Stimulated activated naive CD8-positive, alpha-beta T cell treated with anti-CD3 and anti-CD28 coated beads, Interleukin-15, amount 100 ng/mL, for 72 hours (primary cell): ENCODE measurements at places on chromosomes 3 and 15.

DNA sequence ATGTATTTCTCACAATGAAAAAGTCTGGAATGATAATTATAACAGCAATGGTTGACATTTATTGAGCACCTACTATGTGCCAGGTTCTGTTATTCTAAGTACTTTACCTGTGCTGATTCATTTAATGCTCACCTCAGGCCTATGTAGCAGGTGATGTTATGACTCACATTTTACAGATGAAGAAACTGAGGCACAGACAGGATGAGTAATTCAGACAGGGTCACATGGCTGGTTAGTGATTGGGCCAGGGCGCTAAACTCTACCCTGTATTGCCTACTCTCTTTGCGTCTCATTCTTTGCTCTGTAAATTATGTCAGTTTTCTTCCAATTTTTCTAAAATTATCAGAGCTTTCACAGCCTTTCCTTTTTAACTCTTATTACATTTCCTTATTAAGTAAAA, 98.3 kb downstream of the PIK3R4 start:
- no peak for DNase-seq

- peak; percentile 73 for DNase-seq
These were observed 2.0 kb upstream of the SEMA3G start for GRCh38 chr3:52446631-52447511.

DNA sequence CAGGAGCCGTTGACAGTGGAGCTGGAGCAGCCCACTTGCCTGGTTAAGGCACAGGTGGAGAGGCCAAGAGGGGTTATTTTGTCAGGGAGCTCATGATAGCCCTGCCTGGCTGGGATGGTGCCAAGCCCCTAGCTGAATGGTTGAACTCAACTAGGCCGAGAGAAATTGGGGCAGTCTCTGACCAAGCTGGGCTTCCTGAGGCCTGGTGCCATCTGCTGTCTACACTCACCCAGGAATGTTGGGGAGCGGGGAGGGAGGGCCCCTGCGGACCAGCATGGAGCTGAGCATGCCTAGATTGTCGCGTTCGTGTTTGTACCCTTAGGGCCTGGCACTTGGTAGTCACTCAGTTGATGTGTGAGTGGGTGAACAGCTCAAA, 1.2 kb downstream of the BRPF1 start:
- no peak for DNase-seq

GRCh38 chr15:69666441-69666882, 213.8 kb downstream of the RPLP1 start:
- no peak for DNase-seq

DNA sequence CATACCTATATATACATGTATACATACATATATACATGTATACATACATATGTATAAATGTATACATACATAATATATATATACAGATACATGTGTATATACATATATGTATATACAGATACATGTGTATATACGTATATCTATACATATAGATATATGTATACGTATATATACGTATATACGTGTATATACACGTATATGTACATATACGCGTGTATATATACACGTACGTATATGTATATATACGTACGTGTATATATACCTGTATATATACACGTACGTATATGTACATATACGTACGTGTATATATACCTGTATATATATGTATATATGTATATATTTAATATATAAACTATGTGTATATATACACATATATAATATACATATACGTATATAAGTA, 955.2 kb downstream of the AGBL1 start:
- no peak for DNase-seq

GRCh38 chr3:63927422-63928280, 15.5 kb upstream of the SCAANT1 start:
- DNase-seq = no peak

DNA sequence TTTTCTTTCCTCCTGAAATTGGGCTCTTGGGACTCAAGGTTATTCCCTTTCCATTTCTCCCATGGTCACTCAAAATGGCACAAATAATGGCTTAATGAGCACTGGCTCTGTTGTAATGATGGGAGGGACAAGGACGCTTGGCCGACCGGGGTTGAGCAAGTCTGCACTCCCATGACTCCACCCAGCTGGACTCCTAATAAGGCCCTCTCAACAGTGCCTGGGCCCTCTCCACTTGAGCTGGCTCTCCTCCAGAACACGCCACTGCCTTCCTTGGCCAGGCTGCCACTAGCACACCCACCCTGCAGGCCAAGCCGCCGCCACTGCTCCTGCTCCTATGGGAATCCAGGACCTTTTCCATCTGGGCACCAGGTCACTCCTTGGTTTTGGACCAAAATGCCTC, 42.3 kb downstream of the ADCY5 start:
- DNase-seq = no peak

DNA sequence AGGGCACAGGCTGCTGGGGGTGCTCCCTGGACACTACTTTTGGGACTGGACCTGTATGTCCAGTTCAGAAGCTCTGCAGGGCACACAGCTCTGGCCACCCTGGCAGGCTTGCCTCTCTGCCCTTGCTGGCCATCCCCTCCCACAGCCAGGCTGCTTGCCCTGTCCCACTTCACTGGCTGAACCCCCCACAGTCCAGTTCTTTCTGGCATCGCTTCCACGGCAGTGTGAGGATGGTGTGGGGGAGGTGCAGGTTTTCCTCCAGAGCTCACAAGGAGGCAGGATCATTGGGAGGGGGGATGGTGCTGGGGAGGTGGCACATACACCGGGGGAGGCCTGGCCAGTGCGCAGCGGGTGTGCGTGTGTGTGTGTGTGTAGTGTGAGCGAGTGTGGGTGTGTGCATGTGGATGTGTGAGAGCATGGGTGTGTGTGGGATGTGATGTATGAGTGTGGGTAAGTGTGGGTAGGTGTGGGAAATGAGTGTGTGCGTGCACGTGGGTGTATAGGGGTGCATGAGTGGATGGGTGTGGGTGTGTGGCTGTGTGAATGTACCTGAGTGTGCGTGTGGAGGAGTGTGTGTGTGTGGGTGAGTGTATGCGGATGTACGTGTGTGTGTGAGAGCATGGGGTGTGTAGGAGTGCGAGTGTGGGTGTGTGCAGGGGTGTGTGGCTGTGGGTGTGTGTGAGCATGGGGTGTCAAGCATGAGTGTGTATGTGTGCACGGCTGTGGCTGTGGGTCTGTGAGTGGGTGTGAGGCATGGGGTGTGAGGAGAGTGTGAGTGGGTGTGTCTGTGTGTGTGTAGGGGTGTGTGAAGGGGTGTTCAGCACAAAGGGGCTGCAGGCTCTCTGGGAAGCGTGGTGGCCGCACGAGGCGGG, 155.2 kb downstream of the NSMCE3 start:
- DNase-seq = no peak

- no peak for DNase-seq
These were observed 31.9 kb downstream of the CEP63 start for GRCh38 chr3:134517791-134518190.

DNA sequence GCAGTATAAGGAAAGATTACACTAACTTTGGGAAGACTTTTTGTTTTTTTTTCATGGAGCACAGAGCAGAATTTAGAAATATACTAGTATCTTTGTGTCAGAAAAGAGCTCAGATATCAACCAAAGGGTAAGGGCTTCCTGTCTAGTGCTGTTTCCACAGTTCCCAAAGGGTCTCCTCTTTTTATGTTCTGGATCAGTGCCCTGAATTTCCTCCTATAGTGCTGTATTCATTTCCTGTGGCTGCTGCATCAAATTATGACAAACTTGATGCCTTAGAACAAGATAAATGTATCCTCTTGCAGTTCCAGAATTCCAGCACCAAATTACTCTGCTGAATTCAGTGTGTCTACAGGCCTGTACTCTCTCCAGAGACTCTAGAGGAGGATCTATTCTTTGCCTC, 219.8 kb upstream of the THRB start:
- DNase-seq = no peak

DNA sequence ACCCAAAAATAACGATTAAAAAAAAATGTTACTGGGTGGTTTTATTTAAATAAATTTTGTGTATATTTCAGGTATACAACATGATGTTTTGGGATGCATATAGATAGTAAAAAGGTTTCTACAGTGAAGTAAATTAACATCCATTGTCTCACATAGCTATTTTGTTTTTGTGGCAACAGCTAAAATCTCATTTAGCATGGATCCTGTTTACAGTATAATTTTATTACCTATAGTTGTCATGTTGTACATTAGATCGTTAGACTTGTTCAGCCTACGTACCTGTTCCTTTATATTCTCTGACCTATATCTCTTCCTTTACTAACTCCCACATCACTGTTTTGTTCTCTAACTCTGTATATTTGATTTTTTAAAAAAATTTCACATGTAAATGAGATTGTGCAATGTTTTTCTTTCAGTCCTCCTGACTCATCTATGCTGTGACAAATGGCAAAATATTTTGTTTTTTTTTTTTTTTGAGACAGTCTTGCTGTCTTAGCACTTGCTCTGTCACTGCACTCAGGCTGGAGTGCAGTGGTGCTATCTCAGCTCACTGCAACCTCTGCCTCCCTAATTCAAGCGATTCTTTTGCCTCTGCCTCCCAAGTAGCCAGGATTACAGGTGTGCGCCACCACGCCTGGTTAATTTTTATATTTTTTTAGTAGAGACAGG, 45.6 kb downstream of the OIP5 start:
- DNase-seq = no peak

GRCh38 chr3:27805282-27805681, 83.2 kb upstream of the EOMES start:
- no peak for DNase-seq

DNA sequence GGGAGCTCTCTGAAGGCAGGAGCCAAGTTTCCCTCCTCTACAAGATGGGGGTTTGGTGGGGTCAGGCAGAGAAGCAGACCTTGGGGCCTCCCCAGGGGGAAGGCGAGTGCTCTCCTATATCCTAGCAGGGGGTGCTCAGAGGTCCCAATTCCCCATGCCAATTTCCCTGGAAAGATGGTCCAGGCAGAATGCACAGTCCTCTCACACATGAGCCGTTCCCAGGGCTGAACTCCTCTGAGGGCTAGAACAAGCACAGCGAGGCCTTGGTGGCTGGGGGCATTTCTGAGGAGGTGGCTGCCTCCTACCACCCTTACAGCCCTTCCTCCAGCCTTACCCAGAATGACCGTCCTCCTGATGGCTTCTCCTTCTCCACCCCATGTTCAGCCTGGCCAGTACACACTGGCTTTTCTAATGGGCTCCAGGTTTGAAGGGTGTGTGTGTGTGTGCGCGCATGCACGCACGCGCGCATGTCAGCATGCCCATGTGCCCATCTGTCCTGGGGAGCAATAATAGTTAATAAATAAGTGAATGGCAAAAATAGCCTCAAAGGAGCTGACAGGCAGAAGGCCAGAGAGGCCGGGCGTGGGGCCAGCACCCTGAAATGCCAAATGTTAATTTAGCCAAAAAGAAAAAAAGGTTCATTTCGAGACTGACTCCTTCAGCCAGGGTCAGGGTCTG, 24.4 kb downstream of the ADCY5 start:
- DNase-seq = no peak

- peak; percentile 11 for DNase-seq
These were observed 19.5 kb upstream of the MUC20 start for GRCh38 chr3:195701042-195701915.

DNA sequence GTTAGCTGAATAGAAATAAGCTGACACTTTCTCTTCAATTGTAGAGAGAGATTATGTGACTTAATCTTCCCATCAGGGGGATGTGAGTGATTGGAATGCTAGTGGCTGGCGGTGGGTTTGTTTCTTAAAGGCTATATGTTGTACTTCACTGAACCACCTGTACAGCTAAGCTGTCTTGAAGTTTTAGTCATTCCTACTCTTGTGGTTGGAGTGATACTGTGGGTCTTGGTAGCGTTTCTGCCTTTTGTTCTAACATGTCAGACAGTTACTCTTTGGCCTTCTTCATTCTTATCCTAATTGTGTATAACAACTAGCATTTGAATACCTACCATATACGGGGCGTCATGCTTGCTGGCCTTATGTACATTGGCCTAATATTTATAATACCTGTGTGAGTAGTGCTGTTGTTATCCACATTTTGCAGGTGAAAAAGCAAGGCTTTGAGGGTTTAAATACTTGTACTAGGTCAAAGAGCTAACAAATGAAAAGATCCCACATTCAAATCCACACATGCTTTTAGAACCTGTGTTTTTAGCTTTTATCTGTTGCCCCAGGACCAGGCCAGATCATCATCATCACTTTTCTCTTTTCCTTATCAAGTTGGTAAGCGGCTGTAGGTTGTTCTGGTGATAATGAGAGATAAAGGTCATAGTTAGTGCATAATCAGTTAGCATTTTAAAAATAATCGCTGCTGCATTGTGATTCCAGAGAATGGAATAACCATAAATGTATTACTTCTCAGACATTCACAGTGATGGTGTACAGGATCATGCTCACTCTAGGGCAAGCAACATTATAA, 50.2 kb downstream of the AKAP13 start:
- DNase-seq = no peak

DNA sequence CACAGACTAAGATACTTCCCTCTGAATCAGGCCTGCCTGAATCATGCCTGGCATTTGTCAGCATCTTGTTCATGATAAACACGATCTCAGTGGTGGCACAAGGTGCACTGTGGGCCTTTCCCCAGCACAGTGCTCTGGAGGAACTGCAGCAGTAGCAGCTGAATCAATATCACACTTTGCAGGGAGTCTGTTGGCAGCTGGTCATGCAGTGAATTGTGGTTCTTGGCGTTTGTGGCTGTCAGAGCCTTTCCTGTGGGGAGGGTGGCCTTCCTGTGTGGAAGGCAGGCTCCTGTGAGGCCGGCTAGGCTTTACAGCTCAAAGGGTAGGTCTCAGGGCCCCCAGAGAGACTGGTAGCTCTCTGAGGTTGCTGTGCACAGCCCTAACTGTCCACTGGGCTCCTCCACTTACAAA, 54.4 kb upstream of the TLE3 start:
- no peak for DNase-seq

- no peak for DNase-seq
These were observed 5.5 kb downstream of the AP2M1 start for GRCh38 chr3:184180165-184180564.

DNA sequence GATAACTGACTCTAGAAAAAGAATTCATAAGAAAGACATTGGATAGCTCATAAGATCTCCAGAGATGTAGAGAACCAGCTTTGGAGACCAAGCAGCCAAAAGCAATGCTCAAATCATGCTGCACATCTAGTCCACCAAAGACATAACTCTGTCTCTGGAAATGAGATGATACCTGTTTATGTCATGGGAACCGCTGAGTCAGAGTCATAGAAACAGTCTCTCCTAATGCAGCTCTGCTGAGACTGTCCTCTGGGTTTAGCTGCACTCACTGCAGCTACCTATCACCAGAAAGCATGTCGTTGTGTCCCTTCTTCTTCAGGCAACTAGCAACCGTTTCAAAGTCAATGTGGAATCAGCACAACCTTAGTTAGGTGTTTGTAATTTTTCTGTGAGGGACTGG, 218.5 kb upstream of the ROBO1 start:
- no peak for DNase-seq
